Stimulated activated CD8-positive, alpha-beta memory T cell treated with anti-CD3 and anti-CD28 coated beads, Interleukin-7, amount 100 ng/mL, for 1 hour (primary cell): ENCODE measurements at places on chromosomes 7 and 10.

- no peak for DNase-seq
Measured at GRCh38 chr10:63812501-63812900, 291.3 kb downstream of the REEP3 start.

GRCh38 chr7:156662277-156662676, 21.7 kb downstream of the RNF32 start:
- DNase-seq, result no peak

DNA sequence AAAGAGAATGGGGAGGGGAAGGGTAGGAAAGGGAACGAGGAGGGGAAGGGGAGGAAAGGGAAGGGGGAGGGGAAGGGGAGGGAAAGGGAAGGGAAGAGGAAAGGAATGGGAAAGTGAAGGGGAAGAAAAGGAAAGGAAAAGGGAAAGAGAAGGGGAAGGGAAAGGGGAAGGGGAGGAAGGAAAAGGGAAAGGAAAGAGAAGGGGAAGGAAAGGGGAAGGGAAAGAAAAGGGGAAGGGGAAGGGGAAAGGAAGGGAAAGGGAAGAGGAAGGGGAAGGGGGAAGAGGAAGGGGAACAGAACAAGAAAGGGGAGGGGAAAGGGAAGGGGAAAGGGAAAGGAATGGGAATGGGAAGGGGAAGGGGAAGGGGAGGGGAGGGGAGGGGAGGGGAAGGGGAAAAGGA, 352.1 kb downstream of the PARD3 start:
- DNase-seq, result no peak

- DNase-seq, result no peak
Measured at GRCh38 chr7:84538268-84538667, 343.7 kb upstream of the SEMA3A start.

- no peak for DNase-seq
Measured at GRCh38 chr7:158239290-158239981, 348.2 kb downstream of the PTPRN2 start.

DNA sequence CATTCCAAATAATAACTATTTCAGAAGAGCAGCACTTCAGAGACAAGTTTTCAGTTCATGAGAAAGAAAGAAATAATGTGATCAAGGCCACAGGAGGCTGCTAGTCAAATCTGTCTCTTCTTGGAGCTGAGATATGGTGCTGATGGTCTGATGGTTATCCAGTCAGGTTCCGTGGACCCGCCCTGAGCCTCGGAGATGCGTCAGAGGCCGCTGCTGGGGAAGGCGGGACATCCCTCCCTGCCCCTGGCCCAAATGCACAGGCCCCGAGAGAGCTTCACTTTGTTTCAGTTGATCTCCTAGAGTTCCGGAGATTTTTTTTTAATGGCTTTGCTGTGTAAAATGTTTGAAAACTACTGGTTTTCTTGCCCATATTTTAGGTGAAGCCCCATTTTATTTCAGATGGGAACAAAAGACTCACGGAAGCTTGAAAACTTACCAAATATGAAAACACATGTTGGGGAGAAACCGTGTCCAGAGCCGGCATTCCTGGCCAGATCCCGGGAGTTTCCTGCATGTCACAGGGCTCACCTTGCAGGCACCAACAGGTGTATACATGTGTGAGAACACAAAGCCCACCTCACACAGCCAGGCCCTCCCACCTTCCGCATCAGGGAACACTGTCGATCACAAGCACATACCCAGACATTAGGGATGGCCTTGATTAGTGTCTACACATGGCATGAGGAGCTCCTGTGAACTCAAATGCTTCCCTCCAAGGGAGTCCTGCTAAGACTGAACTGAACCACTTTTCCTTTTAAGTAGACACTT, 499.0 kb downstream of the TCERG1L start:
- DNase-seq, result no peak

- DNase-seq, result no peak
Measured at GRCh38 chr7:30474893-30475292, 3.7 kb downstream of the NOD1 start.

- DNase-seq, result peak; percentile 52
Measured at GRCh38 chr7:100221231-100221718, 1.5 kb downstream of the PVRIG start.

GRCh38 chr7:95527033-95527775, 41.5 kb downstream of the ASB4 start:
- DNase-seq, result no peak

DNA sequence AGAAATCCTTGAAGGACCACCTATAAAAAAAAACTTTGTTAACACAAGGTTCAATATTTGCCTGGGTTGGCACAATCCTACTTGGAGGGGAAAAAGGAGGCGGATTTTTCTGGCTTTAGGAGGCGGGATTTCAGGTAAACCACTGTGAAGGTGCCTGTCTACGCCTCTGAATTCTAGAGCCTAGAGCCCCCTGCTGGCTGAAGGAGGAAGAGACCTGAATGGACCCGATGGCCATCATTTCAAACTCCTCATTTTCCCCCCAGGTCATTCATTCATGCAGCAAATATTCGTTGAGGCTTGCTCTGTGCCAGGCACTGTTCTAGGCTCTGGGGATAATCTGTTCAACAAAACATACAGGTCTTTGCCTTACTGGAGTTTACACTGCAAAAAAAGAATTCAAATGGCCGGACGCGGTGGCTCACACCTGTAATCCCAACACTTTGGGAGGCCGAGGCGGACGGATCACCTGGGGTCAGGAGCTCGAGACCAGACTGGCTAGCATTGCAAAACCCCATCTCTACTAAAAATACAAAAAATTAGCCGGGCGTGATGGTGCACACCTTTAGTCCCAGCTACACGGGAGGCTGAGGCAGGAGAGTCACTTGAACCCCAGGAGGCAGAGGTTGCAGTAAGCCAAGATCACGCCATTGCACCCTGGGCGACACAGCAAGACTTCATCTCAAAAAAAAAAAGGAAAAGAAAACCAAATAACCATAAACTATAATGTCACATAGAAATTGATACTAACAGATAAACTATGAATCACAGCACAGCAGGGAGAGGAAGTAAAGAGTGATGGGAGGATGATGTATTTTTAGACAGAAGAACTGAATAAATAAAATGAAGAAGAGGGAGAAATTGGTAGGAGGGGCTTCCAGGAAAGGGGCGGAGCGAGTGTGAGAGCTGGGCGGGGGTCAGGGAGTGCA, 90.1 kb upstream of the NFE2L3 start:
- peak; percentile 59 for DNase-seq

GRCh38 chr10:17348501-17349349, 105.7 kb downstream of the ST8SIA6 start:
- DNase-seq, result no peak

- DNase-seq, result no peak
Measured at GRCh38 chr7:150971242-150972022, 6.7 kb downstream of the KCNH2 start.

DNA sequence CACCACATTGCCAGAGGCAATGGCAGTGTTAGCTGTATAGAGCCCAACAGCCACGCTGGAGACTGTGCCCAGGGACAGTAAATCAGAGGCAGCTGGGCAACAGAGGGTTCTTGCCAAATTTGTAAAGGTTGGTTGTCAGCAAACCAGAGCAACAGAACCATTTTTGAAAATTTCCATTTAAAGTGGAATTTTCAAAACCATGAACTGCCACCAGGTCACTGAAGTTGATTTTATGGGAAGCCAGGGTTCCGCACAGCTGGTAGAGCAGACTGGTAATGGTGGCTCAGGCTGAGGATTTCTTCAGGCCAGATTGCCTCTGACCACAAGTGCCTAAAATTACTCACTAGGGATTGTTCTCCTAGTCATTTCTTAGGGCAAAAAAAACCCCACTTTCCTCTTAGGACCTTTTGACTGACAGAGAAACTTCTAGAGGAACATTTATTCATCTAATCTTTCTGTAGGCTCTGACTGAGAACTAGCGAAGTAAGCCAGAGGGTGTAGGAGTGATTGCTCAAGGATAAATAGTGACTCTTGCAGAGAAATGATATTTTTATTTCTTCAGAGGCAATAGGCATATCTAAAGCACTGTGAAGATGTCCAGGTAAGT, 342.4 kb downstream of the BBS9 start:
- DNase-seq, result no peak

GRCh38 chr7:35026150-35026549, 11.1 kb downstream of the DPY19L1 start:
- DNase-seq, result no peak

DNA sequence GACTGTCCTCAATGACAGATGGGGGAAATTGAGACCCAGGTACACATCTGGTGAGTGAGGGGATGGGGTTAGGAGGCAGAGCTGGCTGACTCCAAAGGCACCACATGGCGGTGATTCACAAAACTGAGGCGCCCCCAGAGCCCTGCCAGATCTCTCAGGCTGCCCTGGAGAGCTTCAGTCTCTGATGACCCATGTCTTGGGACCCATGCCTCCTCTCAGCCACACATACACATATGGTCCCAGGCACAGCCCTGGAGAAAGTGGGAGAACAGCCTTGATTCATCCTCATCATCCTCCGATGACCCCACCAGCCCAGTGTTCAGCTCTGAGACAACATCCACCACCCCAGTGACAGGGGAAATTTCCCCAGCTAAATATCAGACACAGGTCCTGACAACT, 426.0 kb downstream of the RPS24 start:
- no peak for DNase-seq

DNA sequence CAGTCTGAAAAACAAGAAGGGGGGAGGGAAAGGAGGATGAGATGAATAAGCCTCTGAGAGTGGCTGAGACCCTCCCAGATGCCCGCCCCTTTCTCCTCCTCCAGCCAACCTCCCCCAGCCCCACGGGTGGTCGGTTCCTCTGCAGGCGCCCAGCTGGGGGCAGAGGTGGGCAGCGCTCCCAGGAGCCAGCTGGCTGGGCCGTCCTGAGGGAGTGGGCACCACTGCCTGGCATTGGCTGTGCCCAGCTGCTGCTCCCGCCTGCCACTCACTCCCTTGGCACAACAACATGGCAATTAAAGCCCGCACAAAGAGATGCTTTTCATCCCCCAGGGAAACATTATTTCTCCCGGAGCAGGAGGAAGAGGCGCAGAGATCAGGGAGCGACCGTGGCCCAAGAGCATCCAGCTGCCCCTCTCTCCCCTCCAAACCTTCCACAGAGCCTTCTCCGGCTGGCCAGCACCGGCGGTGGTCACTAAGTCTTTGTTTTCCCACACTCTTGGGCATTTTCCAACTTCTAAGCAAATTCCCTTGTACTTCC, 107.2 kb downstream of the SPDYE5 start:
- DNase-seq, result no peak

GRCh38 chr7:23467806-23468525, 2.3 kb downstream of the IGF2BP3 start:
- no peak for DNase-seq

DNA sequence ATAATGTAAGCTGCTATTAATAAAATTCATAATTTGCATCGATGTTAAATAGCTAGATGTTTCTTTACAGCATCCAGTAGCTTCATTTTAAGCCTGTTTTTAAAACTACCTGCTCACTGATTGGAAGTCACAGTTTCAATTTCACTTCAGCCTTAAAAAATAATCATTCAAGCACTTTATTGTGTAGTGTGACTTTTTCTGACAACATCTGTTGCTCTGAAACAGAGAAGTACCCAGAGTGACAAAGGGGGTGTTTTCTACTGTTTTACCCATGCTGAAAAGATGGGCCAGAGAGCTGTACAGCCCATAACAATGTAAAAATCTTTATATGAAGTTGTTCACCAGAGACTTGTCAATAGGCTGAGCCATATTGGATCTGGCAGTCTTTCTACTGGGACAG, 437.2 kb downstream of the MDFIC start:
- no peak for DNase-seq

DNA sequence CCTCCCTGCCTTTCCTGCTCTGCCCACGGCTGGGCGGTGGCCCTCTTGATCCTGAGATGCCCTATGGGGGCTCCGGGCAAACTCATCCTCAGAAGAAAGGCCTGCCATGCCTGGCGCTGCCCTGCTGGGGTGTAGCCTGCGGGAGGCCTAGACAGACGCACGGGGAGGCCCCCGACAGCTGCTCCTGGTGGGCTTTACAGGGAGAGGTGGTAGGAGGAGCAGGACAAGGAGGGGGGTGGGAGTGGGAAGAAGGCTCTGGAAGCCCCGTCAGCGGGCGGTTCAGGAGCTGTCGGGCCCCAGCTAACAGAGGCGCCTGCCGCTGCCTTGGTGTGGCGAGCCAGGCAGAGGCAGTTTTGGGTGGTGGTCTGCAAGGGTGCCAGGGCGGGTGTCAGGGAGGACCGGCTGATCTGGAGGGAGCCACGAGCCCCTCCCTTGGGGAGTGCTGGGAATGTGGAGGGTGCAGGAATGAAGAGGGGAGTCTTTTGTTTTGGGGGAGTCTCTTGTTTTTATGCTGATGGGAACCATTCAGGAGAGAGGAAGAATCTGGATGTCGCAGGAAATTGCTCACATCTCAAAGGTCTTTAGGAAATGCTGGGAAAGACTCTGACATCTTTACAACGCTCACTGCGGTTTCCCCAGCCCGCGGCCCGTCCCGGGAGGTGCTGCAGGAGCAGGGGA, 63.5 kb downstream of the CFAP46 start:
- no peak for DNase-seq

DNA sequence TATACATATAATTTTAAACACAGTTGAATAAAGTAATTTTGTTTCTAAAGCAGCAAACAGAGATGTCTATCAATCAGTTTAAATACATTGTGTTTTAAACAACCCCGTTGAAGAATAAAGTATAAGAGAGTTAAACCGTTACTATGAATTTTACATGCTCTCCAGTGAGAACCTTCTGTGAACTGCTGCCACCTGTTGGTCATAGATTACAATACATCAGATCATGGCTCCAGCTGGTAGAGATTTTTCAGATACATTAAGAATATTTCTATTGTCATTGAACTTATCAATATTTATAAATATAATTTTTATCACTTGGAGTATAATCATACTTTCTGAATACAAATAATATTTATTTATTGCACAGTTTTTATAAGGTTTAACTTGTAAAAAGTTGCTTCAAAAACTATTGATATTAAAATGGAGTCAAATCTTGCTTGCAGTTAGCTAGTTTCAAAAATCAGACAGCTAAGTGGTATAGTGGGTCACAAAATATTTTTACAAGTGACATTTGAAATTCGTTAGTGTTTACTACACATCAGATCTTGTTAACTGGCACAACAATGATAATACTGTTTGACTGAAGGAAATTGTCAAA, 561.2 kb upstream of the PHF14 start:
- no peak for DNase-seq

DNA sequence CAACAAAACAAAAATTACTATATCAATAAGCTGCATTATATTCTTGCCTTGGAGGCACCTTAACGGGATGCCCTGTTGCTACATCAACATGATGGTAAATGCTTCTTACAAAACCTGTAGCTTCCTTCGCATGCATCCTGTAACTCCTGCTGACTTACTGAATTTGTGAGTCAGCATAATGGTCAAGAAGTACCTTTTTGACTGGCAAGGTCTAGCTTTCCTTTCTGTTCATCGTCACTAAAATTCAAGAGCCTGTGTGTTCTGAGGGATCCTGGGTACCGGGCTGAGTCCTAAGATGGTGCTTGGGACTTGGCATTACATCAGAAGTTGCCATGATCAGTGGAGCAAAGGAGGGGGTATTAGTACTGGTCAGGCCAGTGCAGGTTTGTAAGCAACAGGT, 4.9 kb downstream of the PFKFB3 start:
- DNase-seq, result no peak

- no peak for DNase-seq
Measured at GRCh38 chr7:33232632-33233145, 103.3 kb downstream of the BBS9 start.
